ENCODE measurements at places on chromosomes 7 and 10.

DNA sequence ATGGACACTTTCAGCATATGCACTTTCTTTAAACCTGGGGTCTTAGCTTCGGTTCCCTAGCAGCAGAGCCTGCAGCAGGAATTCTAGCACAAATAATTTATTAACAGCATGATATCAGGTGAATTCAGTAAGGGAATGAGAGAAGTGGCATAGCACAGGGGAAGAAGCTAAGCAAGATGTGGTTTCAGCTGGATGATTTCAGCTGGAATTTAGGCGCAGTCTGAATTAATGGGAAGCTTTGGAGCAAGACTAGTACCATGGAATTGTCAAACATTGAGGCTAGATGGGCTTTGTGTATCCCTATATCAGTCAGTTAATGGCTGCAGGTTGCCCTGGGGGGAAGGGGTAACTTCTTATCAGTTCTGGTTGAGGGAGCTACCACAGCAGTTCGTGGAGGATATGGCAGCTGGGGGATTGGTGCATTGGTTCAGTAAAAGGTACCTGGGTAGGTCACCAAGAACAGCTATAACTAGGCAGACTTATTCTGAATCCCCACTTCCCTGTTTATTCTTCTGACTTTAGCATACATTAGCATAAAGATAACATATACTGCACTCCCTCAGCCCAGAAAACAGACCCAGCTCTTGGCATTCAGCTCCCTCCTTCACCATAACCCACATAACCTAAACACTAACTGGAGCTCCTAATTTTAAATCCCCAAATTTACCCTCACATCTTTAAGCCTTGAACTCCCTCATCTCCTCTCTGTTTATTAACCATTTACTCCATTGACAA is 46.8 kb upstream of the NAMPT start:
- DNase-seq, result no peak

DNA sequence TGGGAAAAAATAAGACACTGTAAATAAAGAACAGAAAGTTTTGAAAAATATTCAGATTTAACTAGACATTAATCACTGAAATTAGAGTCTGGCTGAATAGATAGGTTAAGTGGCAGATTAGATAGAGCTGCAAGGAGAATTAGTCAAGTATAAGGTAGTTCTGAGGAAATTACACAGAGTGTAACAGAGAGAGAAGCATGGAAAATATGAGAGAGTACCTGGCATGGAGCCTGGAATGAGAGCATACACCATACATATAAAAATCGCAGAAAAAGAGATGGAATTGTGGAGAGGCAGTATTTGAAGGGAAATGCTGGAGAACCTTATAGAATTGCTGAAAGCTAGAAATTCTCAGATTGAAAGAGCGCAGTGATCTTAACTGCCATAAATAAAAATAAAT is 46.9 kb downstream of the ZNRF2 start:
- no peak for DNase-seq

GRCh38 chr7:47485640-47486435 is 96.1 kb downstream of the TNS3 start:
- no peak for DNase-seq

DNA sequence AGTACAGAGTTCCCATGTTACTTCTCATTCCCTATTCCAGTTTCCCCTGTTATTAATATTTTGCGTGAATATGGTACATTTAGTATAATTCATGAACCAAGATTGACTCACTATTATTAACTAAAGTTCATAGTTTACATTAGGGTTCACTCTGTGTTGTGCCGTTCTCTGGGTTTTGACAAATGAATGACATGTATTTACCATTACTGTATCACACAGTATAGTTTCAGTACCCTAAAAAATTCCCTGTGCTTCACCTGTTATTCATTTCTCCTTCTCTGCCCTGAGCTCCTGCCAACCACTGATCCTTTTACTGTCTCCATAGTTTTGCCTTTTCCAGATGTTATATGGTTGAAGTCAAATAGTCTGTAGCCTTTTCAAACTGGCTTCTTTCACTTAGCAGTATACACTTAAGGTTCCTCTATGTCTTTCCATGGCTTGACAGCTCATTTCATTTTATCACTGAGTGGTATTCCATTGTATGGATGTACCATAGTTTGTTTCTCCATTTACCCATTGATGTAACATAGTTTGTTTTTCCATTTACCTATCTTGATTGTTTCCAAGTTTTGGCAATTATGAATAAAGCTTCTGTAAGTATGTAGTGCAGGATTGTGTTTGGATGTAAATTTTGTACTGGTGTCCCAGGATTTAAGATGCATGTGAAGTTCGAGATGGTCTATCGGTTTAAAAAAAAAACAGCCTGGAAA is 58.8 kb downstream of the CDK14 start:
- DNase-seq, result no peak

- no peak for DNase-seq
Observed at GRCh38 chr10:33157103-33157502, 177.4 kb downstream of the NRP1 start.

GRCh38 chr10:103193820-103194529 is 903 bp upstream of the NT5C2 start:
- DNase-seq, result peak; percentile 91

- no peak for DNase-seq
Observed at GRCh38 chr7:104851268-104851667, 162.7 kb upstream of the KMT2E start.

- no peak for DNase-seq
Observed at GRCh38 chr7:13017881-13018280, 330.4 kb downstream of the ARL4A start.

DNA sequence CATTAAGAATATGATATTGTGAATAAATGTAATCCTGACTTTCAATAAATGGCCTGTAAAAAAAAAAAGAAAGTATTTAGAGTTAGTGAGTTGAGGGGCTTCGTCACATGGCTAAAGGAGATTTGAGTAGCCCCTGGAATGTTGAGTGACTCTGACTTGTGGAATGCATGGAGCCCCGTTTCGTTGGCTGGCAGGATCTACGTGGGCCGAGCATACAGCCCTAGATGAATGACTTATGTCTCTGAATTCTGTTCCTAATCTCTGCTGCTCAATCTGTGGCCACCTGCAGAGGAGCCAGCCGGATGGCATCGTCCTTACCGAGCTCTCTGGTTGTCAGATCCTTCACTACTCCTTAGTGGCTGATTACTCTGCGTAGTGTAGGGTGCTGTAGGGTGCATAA is 155.7 kb downstream of the MGMT start:
- DNase-seq, result no peak

DNA sequence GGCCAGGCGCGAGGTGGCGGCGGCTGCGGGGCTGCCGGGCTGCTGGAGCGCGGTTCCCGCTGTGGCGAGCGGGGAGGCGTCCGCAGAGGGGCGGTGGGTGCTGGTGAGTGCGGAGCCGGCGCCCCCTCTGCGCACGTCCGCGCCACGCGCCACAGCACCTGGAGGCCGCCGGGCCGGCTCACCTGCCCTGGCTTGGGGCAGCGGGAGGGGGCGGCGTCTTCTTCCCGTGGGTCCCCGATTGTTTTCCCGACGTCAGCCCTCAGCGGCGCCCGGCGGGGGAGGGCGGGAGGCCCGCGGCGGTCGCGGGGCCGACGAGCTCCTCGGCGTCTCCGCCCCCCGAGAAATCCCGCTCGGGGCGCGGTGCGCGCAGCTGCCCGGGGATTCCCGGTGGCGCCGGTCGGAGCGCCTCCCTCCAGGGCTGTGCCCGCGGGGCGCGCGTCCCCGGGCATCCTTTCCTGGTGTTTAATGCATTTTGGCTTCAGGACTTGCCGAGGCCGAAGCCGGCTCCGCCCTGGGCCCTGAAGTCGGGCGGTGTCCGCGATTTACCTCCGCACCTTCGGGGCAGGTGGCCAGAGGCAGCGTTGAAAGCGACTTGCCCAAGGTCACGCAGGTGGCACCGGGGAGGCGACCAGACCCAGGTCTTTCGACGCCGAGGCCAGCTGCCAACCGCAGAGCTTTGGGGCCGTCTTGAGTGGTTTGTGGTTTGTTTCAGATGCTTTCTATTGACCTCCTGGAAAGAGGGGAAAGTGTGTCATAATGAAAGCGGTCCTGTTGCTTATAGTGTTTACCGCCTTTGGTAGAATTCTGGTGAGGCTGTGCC is 561 bp downstream of the PLEKHA1 start:
- no peak for DNase-seq

DNA sequence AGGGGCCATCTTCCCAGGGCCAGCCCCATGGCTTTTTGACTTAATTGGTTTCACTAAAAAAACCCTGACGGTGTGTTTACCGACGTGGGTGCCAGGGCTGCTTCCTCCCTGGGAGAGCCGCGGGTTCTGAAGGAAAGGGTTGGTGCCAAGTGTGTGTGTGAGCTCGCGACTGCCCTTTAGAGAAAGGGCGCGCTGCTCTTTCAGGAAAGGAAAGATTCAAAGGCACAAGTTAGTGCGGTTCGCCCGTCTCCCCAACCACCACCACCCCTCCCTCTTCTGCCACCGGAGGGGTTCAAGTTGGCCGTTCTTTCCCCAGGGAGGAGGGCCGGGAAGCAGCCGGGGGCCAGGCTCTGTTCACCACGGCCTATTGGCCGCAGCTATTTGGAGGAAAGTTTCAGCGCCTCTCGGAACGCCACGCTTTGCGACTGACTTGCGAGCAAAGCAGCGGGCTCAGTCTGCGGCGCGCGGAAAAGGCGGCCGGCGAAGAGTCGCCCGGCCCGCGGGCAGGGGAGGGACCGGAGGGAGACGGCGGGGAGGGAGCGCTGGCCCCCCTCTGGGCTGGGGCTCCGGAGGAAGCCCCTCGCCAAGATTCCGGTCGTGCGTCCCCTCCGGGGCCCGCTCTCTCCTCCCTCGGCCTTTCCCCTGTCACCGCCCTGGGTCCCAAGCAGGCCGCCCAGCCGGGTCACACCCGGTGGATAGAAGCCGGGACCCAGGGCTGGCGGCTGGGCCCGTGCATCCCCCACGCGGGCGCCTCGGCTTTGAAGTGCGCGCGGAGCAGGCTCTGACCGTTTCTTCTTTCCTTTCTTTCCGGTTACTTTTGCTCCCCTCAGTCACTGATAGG is 165.9 kb upstream of the PPP1R3A start:
- no peak for DNase-seq

DNA sequence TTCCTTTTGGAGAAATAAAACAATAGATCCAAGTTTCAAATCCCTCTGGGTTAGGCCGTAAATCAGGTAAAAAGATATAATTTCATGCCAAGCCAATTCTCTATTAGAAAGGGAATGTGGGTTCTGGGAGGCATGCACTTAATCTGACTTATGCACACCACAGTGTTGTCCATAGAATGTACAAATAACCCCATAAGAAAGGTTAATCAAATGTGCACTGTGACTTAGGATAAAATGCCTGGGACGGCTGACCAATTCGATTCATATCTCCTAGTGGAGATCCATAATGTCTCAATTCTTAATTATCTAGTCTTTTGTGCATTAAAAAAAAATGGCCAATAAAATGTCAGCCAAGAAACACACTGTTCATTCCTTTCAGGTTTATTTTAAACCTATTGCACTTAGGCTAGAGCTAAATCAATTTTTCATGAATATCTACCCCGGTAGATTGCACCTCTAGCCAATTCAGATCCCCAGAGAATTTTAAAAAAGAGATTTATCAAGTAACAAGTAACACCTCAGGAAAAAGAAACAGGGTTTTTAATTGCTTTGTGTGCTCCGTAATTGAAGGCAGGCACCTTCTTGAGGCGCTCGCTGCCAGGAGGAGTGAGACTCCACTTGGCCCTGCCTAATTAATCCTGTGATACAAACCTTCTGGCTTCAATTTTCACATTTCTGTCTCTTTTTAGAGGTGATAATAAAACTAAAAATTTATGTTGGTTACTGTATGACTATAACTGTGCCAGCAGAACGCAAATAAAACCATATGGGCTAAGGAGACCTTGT is 265.1 kb downstream of the ETV1 start:
- DNase-seq, result no peak

DNA sequence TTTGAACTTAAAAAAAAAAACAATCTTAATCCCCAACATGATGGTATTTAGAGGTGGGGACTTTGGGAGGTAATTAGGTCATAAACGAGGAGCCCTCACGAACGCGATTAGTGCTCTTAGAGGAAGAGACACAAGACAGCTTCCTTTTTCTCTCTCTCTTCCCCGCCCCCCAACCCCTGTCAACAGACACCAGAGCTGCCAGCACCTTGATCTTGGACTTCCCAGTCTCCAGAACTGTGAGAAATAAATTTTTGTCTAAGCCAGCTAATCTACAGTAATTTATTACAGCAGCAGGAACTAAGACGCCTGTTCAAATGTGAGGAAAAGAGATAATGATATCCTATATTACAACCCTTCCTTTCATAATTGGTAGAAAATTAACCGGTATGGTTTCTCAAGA is 40.1 kb downstream of the RELN start:
- no peak for DNase-seq
